ENCODE measurements at places on chromosomes 7 and 10.
A peak's percentile ranks its signal among the peaks of the same experiment; 100 is the strongest.

GRCh38 chr10:30827531-30828120 lies 198.1 kb upstream of the LYZL2 start:
- no peak for DNase-seq

DNA sequence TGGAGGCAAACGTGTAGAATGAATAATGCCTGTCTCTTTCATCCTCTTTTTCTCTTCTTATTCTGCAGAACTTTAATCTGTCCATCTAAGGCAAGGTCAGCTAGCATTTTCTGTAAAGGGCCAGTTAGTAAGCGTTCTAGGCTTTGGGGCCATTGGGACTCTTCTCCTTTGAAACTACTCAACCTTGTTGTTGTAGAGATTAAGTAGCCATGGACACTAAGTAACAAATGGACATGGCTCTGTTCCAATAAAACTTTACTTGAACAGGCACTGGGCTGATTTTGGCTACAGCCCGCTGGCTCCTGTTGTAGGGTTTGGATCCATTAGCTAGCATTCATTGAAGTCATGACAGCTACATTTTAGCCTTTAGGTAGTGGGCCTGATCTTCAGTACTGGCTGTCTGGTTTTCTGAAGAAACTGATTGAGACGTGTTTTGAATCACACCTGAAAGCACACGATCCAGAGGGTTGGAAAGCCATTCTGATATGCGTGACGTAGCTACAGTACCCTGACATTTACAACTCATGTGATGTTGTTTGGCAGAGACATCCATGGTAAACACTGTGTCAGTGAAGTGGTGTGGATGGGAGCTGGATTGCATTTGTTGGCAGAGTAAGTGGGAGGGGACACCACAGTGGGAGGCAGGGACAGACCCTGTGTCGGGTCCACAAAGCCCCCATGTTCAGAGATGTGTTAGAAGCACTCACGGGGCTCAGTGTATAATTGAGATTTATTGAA lies 92.5 kb downstream of the MTPN start:
- no peak for DNase-seq

- DNase-seq: no peak
Observed at GRCh38 chr10:4742217-4742616, 83.8 kb upstream of the AKR1E2 start.

- no peak for DNase-seq
Observed at GRCh38 chr10:125076891-125077541, 83.3 kb downstream of the CTBP2 start.

GRCh38 chr7:15891151-15891881 lies 204.8 kb upstream of the MEOX2 start:
- DNase-seq: no peak

- no peak for DNase-seq
Observed at GRCh38 chr10:93073539-93074146, at the start of gene CYP26A1. Gene CYP26A1 (plus strand): TSS chr10:93073893. CDS start chr10:93073935, 42 bp downstream.

GRCh38 chr10:90738885-90739284 lies 119.0 kb downstream of the HTR7 start:
- DNase-seq: no peak

DNA sequence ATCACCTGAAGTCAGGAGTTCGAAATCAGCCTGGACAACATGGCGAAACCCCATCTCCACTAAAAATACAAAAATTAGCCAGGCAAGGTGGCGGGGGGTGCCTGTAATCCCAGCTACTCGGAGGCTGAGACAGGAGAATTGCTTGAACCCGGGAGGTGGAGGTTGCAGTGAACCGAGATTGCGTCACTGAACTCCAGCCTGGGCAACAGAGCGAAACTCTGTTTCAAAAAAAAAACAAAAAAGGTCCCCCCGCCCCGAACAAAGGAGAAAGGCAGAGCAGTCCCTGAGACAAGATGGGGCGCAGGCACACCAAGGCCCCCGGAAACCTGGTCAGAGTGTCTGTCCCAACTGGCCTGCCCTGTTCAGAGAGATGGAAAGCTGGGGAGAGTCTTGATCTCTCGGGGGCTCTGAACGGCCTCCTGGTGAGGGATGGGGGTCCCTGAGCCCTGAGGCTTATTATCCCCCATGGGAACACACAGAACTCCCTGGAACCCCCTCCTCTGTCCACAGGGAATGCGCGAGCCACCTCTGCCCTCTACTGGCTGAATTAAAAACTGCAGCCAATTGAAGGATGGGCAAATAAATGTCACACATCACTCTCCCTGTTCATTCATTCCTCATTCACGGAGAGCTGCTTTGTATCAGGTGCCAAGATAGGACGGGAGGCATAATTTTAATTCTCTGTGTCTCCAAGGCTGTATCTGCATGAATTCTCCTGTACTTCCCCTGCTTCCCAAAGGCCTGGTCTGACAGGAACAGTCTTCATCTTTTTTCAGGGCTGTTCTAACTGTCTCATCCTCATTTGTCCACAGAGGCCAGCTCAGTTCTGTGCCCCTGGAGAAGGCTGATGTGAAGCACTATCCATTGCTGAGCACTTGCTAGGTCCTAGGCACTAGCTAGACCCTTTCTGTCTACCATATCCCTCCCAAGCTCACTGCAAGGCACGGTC lies 28.9 kb downstream of the MAT1A start:
- DNase-seq: no peak

DNA sequence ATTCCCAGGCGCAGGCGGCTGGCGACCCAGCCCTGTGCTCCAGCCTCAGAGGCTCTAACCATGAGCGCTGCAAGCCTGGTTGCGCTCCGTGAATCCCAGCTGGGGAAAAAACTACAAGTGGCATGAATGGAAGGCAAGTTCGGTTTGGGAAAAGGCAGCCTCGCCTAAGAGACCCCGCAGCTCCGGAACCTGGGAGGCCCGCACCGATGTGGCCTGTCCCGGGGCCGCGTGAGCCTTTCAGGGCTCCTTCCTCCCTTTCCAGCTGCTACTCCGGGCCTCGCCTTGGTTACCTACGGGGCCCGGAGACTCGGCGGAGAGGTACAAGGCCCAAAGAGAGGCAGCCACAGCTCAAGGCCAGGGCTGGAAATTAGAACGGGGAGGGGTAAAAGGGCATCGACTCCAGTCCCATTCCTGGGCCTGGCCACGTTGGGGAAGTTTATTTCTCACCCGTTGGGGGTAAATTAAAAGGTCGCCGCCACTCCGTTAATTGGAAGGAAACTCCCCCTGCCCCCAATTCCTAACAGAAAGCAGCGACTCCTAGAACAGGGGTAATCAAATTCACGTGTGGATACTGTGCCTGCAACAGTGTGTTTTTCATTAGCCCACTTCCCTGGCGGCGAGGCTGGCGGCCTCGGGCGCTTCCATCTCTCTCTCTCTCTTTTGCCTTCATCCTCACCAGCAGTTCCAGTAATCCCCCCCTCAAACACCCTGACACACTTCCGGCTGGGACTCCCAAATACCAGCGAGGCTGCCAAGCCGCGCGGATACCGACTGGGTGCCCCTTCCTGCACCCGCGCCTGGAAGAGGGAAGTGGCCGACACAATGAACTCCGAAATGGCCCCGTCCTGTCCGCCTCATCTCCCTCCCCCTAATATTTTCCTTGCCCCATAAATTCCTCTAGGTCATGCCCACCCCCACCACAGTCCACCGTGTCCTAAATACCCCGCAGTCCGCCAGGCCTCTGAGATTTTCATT lies 1.5 kb upstream of the HOXA9 start:
- no peak for DNase-seq

- no peak for DNase-seq
Observed at GRCh38 chr7:50957855-50958254, 175.2 kb upstream of the GRB10 start.

GRCh38 chr10:125983656-125984055 lies 87.3 kb downstream of the FANK1 start:
- DNase-seq: no peak

DNA sequence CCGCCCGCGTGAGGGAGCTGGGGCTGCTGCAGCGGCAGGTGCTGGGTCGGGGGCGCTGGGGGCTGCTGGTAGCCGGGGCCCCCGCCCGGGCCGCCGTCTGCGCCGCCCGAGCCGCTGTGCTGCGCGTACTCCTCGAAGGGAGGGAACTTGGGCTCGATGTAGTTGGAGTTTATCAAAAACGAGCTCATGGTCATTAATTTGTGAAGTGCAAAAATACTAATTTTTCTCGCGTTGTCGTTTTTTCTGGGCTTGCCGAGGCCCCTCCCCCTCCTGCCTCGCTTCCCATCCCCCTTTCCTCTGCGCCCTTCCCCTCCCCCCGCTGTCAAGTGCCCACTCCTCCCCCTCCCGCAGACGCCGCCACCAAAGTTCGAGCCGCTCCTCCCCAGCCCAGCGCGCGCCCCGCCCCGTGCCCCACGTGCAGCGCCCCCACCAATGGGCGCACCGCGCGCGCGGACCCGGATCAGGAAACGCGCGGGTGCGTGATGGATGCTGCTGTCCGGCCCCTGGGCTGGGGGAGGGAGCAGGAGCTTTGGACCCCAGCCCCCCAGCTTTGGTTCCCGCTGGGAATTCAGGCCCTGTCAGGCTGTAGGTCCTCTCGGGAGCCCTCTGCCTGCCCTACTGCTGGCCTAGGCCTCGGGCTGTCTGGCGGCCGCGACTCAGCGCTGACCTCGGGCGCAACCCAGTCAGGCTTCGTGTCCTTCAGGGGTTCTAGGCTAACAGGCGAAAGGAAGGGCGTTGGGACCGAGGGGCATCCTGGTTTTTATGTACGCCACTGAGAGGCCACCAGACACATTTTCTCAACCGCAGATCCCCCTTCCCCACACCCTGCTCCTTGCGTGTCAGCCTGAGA lies at the start of gene HOXA4:
Gene HOXA4, minus strand, starts transcription at position 218 of the 850 bp plus-strand sequence. Its CDS starts 24 bp downstream, at position 194.
- peak; percentile 48 for DNase-seq

GRCh38 chr7:20235288-20235687 lies 18.1 kb upstream of the MACC1 start:
- DNase-seq: no peak

- DNase-seq: no peak
Observed at GRCh38 chr7:25663877-25664276, 435.6 kb upstream of the NPVF start.

GRCh38 chr10:117550076-117550475 lies 7.5 kb downstream of the EMX2 start:
- no peak for DNase-seq

GRCh38 chr7:906776-907157 lies 30.4 kb downstream of the GET4 start:
- no peak for DNase-seq

DNA sequence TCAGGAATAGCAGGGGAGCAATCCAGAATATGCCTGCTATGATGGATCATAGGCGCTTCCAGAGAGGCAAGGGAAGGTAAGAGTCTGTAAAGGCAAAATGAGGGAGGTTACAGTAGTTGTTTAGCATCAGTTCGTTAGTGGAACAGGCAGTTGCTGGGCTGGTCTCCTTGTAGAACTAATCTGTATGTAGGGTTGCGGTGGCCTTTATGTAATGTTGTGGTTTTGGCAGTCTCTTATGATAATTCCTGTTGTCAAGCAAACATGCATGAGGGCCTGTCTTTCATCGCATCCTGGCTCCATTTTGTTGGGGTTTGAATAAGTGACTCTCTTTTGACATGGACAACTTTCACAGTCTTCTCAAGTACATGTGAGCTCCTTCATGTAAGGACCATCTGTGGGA lies 427.8 kb upstream of the LRGUK start:
- no peak for DNase-seq

DNA sequence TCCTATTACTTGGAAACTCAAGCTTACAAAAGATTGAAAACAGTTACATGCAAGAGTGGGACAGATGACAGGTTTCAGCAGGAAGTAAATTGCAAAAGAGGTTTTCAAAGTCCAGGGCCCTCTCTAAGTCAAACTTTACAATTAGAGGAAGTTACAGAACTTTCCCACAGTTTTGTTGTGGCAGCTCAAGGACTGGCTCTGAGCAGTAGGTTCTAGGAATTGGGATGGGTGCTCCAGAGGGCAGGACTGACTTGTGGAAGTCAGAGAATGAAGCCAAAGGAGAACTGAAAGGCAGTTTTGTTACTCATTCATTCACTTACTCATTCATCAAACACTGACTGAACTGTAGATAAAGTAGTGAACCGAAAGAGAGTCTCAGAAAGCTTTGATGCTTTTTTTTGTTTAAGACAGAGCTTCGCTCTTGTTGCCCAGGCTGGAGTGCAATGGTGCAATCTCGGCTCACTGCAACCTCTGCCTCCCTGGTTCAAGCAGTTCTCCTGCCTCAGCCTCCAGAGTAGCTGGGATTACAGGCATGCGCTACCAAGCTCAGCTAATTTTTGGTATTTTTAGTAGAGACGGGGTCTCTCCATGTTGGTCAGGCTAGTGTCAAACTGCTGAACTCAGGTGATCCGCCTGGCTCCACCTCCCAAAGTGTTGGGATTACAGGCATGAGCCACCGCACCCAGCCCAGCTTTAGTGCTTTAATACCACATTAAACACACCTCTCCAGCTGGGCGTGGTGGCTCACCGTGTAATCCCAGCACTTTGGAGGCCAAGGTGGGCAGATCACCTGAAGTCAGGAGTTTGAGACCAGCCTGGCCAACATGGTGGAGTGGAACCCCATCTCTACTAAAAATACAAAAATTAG lies 66.8 kb upstream of the CCNJ start:
- no peak for DNase-seq

- no peak for DNase-seq
Observed at GRCh38 chr10:118264838-118265470, 77.2 kb downstream of the FAM204A start.

- DNase-seq: no peak
Observed at GRCh38 chr10:23065181-23065948, 30.0 kb upstream of the MSRB2 start.

DNA sequence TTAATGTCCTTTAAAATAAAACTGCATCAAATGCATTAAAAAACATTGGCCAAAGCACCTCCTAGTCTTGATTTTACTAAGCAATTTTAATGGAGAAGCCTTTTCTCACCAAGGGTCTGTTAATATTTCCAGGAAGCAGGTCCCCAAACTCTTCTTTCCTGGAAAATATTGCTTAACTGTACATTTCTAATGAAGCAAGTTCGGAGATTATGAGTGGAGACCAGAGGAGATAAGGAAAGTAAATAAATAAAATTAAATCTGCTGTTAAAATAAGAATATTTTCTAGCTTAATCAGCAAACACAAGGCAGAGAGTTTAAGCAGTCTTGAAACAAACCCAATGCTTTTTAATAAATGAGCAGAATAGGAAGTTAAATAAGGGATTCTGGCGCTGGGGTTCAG lies 322.4 kb downstream of the PTEN start:
- DNase-seq: no peak

GRCh38 chr7:92279396-92280031 lies 33.7 kb downstream of the ANKIB1 start:
- no peak for DNase-seq

GRCh38 chr7:98211676-98212531 lies 665 bp downstream of the BHLHA15 start:
- no peak for DNase-seq

GRCh38 chr10:95241533-95241932 lies 47.5 kb downstream of the ACSM6 start:
- DNase-seq: no peak

- no peak for DNase-seq
Observed at GRCh38 chr10:17022896-17023295, 106.7 kb downstream of the CUBN start.

- no peak for DNase-seq
Observed at GRCh38 chr7:35647171-35647574, 47.8 kb downstream of the HERPUD2 start.

DNA sequence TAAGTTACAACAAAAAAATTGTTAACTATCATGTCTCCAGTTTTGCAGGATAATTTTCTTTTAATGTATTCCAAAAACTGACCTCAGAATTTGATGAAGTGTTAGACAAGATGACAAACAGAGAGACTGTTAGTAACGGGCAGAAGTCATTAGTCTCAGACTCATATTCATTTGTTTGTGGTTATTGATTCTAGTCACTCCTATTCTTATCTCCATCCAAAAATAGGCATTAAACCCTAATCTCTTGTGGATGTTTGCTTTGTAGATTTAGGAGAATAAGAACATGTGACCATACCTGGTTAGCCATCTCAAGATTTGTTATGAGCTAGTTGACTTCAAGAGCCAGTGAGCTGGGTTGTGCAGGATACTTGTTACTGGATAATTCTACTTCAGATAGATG lies 261.1 kb downstream of the AUTS2 start:
- DNase-seq: no peak
